ENCODE measurements at places on chromosomes 16 and 17. TPM values are rescaled to one million over a fixed set of nuclear protein-coding genes. Genes with fewer than 3 reads are reported as not detected.

Gene C17orf67
- total RNA-seq: 3.6 TPM

Gene HOXB4
- total RNA-seq: 5.8 TPM

Gene SLC6A4
- total RNA-seq: 140 TPM

Gene MFSD11
- 32.2 TPM for total RNA-seq

Gene CHRNE
- total RNA-seq: 0.71 TPM

DNA sequence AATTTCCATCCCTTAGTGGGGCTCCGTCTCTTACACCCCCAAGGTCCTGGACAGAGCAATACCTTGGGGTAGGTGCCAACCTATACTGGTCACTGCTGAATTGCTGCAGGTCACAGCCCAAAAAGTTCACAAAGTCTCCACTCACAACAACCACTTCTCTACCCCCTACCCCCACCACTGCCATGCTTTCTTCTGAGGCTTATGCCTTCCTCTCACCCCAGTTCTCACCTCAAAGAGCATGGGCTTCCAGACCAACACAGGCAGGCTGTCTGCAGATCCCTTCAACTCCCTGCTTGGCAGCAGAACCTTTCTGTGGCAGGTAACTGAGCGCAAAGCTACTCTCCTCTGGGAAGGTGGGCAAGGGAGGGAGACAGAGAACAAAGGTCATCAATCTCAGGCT lies 35.5 kb downstream of the C16orf78 start:
- no peak overlapping the region for H3K4me3 ChIP-seq
- no peak for DNase-seq
- no peaks in the 10 kb centered on the region for H3K36me3 ChIP-seq

DNA sequence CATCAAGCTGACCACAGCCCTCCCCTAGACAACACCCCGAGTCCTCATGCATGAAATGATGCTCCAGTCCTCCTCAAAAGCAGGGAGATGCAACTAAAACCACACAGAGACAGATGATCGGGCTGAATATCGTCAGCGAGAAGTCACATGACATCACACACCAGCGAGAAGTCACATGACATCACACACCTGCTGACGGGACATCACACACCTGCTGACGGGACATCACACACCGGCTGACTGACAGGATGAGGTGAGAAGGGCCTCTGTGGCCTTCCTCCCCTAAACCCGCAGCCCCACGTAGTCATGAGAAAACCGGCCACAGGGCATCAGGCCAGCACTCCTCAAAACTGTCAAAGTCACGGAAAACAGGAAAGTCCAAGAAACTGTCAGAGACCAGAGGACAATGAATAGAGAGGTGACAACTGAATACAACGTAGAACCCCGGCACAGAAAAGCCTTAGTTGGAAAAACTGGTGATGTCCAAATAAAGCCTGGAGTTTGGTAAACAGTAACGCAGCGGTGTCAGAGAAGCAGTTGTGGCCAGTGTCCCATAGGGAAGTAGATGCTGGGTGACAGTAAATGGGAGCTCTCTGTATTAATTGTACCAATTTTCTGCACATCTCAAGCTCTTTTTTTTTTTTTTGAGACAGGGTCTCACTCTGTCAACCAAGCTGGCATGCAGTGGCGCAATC lies 14.3 kb downstream of the LITAF start:
- peaks cover 26% of the 10 kb centered on the region for H3K36me3 ChIP-seq
- no peak for DNase-seq
- H3K27ac ChIP-seq: no peak overlapping the region
- no peaks in the 10 kb centered on the region for H3K27me3 ChIP-seq

DNA sequence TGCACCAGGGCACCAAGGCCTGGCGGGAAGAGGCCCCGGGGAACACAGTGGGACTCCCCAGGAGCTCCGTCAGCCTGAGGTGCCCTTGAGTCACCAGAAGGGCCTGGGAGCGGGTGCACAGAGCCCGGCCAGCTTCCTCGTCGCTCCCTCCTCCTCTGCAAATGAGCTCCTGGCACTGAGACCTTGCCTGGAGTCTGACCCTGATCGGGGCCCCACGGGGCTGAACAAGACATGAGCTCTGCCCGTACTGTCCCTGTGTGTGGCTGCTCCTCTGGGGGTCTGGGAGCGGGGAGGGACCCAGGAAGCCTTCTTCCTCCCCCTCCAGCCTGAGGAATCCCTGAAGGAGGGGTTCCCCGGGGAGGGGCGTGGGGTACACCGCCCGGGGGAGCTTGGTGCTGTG lies 36.4 kb upstream of the SSTR5 start:
- H3K27ac ChIP-seq: no peak overlapping the region
- H3K4me1 ChIP-seq: no peaks in the 10 kb centered on the region
- no peak for DNase-seq
- H3K27me3 ChIP-seq: peaks cover 42% of the 10 kb centered on the region
- H3K36me3 ChIP-seq: no peaks in the 10 kb centered on the region

GRCh38 chr17:7213895-7214299 lies 5.7 kb downstream of the DLG4 start:
- no peaks in the 10 kb centered on the region for H3K27me3 ChIP-seq
- H3K36me3 ChIP-seq: no peaks in the 10 kb centered on the region
- peak overlapping the region; percentile 70 for H3K4me3 ChIP-seq

GRCh38 chr17:77675411-77675810 lies 283.1 kb upstream of the TNRC6C start:
- H3K27ac ChIP-seq: no peak overlapping the region
- no peaks in the 10 kb centered on the region for H3K36me3 ChIP-seq

DNA sequence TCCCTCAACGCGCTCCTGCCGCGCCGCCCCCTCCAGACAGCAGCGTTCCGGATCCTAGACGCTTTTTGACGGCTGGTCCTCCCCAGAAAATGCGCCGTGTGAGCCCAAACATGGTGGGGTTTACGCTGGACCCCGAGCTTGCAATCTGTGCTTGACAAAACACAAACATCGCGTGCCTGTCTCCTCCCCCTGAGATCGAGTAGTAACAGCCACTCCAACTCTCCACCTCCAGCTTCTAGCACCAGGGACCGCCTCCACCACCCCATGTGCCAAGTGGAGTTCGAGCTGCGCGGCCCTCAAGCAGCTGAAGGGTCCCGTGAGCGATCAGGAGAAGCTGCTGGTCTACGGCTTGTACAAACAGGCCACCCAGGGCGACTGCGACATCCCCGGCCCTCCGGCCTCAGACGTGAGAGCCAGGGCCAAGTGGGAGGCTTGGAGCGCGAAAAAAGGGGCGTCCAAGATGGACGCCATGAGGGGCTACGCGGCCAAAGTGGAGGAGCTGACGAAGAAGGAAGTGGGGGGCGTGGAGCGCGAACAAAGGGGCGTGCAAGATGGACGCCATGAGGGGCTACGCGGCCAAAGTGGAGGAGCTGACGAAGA lies 656 bp upstream of the GEMIN4 start:
- no peaks in the 10 kb centered on the region for H3K27me3 ChIP-seq
- peaks cover 15% of the 10 kb centered on the region for H3K4me1 ChIP-seq
- peak overlapping the region; percentile 83 for H3K27ac ChIP-seq
- peak overlapping the region; percentile 82 for H3K4me3 ChIP-seq
- peak; percentile 88 for DNase-seq

All from lower lobe of right lung (tissue), 2 donors.